ENCODE measurements at places on chromosomes 2 and 18. TPM values are rescaled to one million over a fixed set of nuclear protein-coding genes. Genes with fewer than 3 reads are reported as not detected.

DNA sequence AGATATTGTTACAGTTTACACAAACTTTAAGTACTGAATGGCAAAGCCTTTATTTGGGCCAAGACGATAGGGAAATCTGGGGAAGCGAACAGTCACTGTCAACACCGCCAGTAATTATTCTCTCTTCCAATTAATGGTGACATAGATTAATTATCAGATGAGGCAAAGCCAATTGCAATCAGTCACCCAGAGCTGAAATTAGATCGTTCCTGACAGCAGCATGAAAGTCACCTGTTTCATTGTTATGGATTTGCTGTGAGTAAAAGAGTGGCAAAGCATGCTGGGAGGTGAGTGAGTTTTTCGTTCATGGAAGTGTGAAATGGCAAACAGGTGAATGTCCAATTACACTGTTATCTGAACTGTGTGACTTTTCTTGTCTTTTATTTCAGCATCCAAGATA, 164.8 kb upstream of the KLHL14 start:
- no peak for DNase-seq

The IL1B gene
- not detected for total RNA-seq

The REG3G gene
- total RNA-seq: 0.53 TPM

- no peak for DNase-seq
These were observed 902 bp downstream of the MCFD2 start for GRCh38 chr2:46914578-46915230.

DNA sequence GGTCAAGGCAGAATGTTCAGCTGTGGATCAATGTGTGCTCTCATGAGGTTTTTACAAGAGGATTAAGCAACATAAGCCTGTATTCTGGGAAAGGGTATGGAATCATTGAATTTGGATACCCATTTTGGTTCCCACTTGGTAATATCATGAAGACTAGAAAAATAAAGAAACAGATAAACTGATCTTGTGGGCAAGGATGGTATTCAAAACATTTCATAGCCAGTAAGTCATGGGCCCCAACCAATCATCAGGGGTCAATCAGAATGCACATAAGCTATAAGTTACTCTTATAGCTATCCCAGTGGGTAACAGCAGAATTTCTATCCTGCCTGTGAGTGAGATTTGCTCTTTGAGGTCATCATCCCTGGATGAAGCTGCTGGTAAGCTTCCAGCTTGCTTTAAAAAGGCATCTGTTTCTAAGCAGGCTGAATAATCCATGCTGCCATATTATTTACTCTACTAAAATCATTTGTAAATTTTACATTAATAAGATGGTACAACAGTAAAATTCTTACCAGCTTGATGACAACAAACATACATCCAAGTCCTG, 291.2 kb downstream of the RAD51AP2 start:
- DNase-seq: no peak

The ADRA2B gene
- 11.4 TPM for total RNA-seq

- no peak for DNase-seq
These were observed 44.1 kb downstream of the SCN2A start for GRCh38 chr2:165283342-165283741.

Data from left lobe of liver (tissue), 2 donors.